ENCODE measurements at places on chromosomes 11 and 22.

GRCh38 chr11:45918331-45918941, 759 bp upstream of the PEX16 start:
- no peak for DNase-seq

GRCh38 chr11:59182457-59183151, 10.7 kb downstream of the DTX4 start:
- DNase-seq = no peak

GRCh38 chr11:128824191-128825049, 42.7 kb downstream of the KCNJ1 start:
- DNase-seq = no peak

DNA sequence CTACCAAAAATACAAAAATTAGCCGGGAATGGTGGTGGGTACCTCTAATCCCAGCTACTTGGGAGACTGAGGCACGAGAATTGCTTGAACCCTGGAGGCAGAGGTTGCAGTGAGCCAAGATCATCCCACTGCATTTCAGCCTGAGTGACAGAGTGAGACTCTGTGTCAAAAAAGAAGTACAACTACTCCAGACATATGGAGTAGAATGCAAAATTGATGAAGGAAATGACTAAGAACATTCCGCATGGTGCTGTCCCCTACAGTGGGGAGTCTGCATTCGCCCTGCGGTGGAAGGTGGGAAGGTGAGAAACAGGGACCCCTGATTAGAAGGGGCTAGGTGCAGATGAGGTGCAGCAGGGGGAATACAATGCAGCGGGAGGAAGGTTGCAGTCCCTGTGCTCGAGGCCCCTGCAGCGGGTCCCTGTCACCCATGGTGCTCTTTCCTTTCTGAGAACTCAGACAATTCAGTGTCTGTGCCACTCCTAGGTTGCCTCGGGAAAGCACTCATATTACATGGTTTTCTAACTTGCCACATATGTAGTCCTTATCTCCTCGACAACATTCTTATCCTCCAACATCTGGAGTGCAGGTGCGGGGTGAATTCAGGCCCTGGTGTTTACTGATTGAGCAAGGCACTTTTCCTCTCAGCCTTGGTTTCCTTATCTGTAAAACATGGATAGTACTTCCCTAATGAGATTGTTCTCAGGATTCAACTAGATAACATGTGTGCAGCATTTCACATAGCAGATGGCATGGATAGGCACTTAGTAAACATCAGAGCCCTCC, 5.2 kb downstream of the POLD4 start:
- no peak for DNase-seq

GRCh38 chr22:47750086-47750485, 987.6 kb downstream of the TBC1D22A start:
- DNase-seq = no peak

GRCh38 chr11:21119411-21119810, 450.0 kb downstream of the NELL1 start:
- DNase-seq = peak; percentile 16

GRCh38 chr11:46692450-46692849, 8.0 kb downstream of the ARHGAP1 start:
- no peak for DNase-seq

GRCh38 chr11:102883141-102883540, 8.4 kb upstream of the MMP12 start:
- no peak for DNase-seq

All from right renal pelvis (tissue), 4 donors.